ENCODE measurements at places on chromosomes 2 and 18.
A peak's percentile ranks its signal among the peaks of the same experiment; 100 is the strongest.

DNA sequence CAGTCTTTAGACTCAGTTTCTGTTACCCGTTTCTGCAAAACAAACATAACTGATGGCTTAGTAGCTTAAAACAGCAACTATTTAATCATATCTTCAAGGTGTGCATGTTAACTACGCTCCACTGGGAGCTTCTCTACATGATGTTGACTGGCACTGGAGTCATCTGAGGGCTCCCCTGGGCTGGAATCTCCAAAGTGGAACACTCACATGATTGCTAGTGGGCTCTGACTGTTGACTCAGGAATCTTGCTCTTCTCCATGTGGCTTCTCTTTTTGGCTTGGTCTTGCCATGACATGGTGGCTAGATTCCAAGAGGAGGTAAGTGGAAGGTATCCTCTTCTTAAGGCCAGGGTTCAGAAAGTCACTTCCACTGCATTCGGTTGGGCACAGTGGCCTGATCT, 160.8 kb downstream of the PMAIP1 start:
- no peak for DNase-seq

DNA sequence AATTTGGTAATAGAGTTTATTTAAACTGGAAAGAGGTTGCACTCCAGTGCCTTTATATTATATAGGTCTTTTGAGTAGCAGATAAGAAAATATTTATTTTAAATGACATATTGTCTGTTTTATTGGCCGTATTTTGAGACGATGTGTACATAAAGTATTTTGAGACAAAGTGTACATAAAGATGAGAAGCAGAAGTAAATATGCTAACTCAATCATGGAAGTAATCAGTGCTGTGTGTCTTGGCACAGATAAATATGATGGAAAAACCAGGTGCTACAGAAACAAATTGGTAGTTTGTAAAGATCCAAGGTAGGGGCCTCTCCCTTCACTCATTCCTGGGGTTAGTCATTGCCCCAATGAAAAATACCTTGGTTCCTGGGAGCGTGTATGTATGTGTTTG, 382.9 kb downstream of the DSEL start:
- DNase-seq = no peak

DNA sequence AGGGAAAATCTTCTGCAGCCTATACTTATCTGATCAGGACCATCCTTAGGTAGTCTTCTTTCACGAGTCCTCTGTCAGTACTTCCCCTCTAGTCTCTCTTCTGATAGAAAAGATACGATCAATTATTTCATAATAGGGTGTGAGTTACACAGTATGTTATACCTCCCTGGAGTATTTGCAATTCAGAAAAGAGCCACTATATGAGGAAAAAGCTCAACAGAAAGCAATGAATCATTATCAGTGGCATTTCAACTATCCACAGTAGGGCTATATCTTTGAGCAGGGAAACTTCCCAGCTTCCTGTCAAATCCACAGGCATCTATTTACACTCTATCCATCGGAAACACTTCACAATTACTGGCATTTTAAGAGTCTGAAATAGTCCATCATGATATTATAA, 105.3 kb upstream of the ACVR2A start:
- no peak for DNase-seq

- DNase-seq = no peak
Measured at GRCh38 chr2:239224199-239224570, 176.6 kb downstream of the HDAC4 start.

- no peak for DNase-seq
Measured at GRCh38 chr18:78980279-78980771, 707 bp downstream of the SALL3 start.

DNA sequence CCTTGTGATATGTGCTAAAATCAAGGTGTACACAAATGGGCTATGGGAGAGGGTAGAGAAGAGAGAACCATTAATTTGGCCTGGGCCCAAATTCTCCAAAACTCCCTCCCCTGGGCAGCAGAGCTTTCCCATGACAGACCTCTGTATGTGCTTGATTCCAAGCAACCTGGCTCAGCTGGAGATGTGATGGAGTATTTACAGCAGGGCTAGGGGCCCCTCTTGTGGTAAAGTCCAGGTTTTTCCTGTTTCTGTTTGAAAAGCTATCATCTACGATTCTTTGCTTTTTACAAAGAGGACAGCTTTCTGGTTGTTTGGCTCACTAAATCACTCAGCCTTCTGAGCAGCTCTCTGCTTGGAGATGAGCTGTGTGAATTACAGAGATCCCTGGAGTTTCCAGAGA, 40.3 kb downstream of the KCNS3 start:
- DNase-seq = no peak

DNA sequence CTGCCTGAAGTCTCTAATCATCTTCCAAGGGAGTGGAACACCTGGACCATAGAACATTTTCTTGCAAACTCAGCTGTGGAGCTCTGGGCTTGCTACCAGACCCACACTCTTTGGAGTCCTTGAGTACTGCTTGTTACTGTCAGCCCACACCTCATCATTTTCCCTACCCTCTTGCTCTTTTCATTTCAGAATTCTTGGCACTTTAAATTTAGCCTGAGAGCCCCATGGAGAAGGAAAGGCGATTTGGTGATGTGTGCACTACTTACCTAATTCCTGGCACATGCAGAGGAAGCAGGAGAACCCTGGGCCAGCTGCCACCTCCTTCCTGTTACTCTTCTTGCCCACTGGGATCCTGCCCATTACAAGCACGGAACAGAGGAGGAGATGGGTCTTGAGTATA, 31.7 kb downstream of the TMEM178A start:
- no peak for DNase-seq

DNA sequence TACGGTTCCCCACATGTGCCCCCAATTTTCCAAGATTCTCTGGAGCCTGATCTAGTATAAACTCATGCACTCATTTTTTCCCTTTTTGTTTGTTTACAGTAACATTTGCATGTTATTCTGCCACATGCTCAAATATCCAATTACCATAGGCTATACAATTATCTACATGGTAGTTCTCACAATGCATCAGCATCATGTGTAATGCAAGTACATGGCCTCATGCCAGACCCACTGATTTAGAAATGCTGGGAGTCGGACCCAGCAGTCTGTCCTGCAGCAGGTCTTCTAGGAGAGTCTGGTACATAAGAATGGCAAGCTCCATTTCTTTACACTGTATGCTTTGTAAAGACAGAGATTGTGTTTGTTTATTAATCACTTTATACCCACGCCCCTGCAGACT, 107.7 kb downstream of the CBLN2 start:
- no peak for DNase-seq

- no peak for DNase-seq
Measured at GRCh38 chr2:149597050-149597667, 9.6 kb upstream of the MMADHC start.

DNA sequence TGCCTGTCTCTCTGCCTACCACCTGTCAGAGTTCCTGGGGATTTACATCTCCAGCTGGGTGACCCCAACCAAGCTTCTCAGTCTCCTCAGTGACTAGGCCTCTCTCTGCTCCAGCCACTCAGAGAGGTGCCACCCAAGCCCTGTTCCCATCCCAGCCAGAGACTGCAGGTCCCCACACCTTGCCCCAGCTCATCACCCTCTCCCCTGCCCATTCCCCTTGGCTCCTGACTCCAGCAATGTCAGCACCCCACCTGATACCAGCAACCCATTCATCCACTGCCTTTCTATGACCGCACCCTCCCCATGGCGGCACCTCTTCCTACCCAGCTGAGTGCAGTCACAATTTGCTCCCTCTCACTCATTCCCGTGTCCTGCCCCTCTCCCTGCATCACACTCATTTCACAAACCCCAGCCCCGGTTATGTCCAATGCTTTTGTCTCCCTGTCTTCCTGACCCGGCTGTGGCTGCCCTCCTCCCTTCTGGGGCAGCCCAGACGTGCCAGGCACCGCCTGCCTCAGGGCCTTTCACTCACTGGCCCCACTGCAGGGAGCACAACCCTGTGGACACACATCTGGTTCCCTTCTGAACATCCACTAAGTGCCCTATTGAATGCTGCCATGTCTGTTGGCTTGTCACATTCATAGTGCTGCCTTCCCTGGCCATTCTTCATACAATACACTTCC, 494.8 kb upstream of the HS6ST1 start:
- DNase-seq = no peak

DNA sequence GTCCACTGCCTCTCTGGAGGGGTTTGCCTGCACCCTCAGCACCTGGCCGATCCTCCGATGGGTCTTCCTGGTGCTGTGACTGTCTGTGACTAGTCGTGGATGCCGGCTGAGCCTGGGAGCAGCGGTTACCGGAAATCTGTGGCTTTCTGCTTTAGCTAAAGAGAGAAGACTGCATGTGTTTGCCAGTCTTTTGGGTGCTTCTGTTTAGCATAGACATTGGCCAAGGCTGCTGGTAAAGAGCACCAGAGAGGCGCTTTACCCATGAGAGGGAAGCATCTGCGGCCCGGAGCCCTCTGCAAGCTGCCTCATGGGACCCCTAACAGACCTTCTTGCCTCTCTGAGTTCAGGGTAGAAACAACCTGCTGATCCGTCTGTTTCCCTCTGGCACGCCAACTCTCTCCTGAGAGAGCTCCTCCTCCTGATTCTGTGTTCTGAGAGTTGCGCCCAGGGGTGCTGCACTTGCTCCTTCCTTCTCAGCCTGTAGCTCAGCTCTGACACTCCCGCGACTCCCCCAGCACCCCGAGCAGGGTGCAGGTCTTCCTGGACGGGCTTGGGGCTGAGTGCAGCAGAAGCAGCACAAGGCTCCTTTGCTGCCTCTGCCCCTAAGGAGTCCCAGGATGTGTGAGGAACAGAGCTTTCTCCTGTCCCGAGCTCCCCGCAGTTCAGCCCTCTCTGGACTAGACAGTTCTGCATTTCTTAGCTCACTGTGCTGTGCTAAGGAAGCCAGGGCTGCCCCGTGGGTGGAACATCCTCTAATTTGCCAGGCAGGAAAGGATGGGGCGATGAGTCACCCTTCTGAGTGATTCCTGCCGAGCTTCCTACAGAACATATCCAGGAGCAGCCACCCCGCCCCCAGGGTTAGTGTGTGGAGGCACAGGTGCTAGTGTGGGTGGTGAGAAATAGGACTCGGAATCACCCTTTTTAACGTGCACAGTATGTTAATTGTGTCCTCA, 203.2 kb downstream of the SH3RF3 start:
- peak; percentile 61 for DNase-seq

GRCh38 chr2:112960230-112960825, 17.5 kb upstream of the IL36G start:
- DNase-seq = no peak

- no peak for DNase-seq
Measured at GRCh38 chr2:26816893-26817292, 31.0 kb downstream of the CENPA start.

DNA sequence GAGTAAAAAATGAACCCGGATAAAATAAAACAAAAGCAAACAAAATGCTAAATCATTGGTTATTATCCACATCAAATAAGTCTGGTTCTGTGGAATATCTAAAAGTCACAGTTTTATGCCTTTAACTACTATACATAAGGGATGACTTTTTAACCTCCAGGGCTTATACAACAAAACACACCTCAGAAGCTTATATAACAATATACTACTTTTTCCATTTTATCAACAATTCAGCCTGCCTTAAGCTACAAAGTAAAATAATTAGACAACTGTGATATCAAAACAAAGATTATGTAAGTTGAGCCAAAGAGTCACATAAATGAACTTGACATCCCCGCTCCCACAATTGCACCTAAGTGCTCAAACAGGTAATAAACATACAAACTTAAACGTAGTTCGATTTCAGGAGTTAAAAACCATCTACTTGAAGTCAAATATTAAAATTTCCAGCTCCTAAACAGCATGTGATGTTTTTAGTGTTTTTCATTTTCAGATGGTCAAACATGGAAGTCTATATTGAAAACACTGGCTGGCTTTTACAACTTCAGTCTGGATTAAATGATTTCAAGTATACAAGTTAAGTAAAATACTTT, 54.7 kb downstream of the ATIC start:
- no peak for DNase-seq

DNA sequence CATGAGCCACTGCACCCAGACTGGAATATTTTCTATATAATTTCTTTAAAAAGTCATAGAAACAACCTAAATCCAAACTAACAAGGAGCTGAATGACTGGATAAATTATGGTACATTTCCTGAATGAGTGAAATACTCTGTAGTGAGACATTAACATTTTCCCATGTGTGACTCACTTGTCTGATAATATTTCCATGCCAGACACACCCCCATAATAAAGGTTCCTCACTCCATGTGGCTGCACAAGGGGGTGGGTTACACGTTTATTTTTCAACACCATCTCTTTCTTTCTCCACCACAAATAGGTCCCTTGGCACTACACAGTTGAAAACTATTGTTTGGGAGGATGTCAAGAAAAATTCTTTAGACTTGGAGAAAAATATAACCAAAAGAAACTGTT, 266.3 kb upstream of the LYPD1 start:
- no peak for DNase-seq

- no peak for DNase-seq
Measured at GRCh38 chr2:147364597-147364996, 480.2 kb upstream of the ACVR2A start.

GRCh38 chr2:174117951-174118930, 130.1 kb downstream of the OLA1 start:
- DNase-seq = peak; percentile 22

GRCh38 chr2:2083113-2083758, 247.8 kb downstream of the MYT1L start:
- no peak for DNase-seq

- peak; percentile 37 for DNase-seq
Measured at GRCh38 chr18:58004317-58004716, 39.7 kb upstream of the NEDD4L start.

- no peak for DNase-seq
Measured at GRCh38 chr2:199130501-199130900, 327.2 kb downstream of the SATB2 start.

- DNase-seq = no peak
Measured at GRCh38 chr2:22487541-22487940, 897.4 kb upstream of the KLHL29 start.

- no peak for DNase-seq
Measured at GRCh38 chr18:46481847-46482245, 175.2 kb downstream of the LOXHD1 start.

- DNase-seq = no peak
Measured at GRCh38 chr2:207929923-207930322, 95.4 kb downstream of the PLEKHM3 start.

DNA sequence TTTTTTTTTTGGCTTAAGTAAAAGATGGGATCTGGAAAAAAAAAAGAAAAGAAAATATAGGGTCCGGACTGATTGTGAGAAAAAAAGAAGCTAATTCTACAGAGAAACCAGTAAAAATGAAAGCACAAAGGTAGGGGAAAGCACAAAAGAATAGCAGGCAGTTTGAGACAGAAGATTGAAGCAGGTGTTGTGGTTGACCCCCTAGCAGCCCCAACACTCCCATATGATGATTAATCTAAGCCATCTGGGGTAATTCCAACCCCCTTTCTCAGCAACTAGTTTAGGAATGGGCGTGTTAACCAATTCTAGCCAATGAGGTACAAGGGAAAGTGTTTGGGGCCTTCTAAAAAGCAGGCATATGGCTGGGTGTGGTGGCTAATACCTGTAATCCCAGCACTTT, 77.0 kb downstream of the MBD2 start:
- DNase-seq = no peak

GRCh38 chr2:84971510-84972206, 697 bp downstream of the KCMF1 start:
- DNase-seq = peak; percentile 74

GRCh38 chr2:236823963-236824362, 254.3 kb downstream of the ACKR3 start:
- DNase-seq = no peak
